ENCODE measurements at places on chromosomes 1 and 21.

- no peak for DNase-seq
Observed at GRCh38 chr1:85983316-85983715, 173.3 kb downstream of the COL24A1 start.

- no peak for DNase-seq
Observed at GRCh38 chr1:234554218-234554697, 55.7 kb downstream of the IRF2BP2 start.

GRCh38 chr1:17020502-17020901 is 8.8 kb upstream of the ATP13A2 start:
- no peak for DNase-seq

- DNase-seq: no peak
Observed at GRCh38 chr1:226778657-226779058, 39.6 kb upstream of the ITPKB start.

- DNase-seq: no peak
Observed at GRCh38 chr1:226535666-226536065, 12.9 kb upstream of the STUM start.

DNA sequence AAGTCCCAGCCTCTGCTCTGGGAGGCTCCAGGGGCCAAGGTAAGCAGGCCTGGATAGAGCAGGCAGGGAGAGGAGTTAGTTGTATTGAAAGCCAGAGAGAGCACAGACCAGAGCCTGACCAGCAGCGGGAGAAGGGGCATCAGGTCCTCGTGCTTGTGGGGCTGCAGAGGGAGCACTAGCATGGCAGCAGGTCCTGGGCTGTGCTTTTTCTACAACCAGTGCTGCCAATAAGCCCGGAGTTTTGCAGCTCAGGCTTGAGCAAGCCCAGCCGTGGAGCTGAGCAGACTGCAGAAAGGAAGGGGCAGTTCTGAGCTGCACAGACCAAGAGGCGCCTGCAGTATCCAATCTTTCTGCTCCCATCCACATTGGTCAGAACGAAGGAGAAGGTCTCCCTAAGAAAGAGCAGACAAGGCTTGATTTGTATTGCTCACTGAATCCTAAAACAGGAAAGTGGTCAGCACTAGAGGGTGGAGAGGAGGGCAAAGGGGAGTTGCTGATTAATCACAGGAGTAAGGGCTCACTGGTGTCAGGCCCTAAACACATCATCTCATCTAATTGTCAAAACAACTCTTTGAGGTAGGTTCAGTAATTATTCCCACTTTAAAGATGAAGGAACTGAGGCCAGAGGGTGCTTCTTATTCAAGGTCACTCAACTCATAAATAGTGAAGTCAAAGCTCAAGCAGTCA is 2.7 kb downstream of the DENND2D start:
- peak; percentile 74 for DNase-seq

- no peak for DNase-seq
Observed at GRCh38 chr1:221555689-221556433, 186.0 kb downstream of the DUSP10 start.

GRCh38 chr1:119779869-119780356 is 11.2 kb upstream of the HMGCS2 start:
- DNase-seq: no peak

DNA sequence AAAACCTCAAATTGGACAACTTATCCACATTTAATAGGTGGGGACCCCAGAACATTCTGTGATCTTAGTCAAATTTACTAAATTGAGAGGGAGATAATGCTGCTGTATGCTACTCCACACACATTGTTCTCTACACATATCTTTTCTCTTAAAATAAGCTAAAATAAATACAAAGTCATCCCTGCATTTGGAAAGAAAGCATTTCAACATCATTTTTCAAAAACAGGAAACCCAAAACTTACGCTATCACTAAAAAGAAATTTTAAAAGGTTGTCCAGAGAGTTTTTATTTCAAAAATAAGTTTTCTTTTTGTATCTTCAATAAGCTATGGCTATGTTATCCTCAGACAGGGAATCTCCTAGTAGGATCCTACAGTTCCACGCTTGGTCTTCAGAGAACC is 19.5 kb upstream of the OR6N2 start:
- no peak for DNase-seq

DNA sequence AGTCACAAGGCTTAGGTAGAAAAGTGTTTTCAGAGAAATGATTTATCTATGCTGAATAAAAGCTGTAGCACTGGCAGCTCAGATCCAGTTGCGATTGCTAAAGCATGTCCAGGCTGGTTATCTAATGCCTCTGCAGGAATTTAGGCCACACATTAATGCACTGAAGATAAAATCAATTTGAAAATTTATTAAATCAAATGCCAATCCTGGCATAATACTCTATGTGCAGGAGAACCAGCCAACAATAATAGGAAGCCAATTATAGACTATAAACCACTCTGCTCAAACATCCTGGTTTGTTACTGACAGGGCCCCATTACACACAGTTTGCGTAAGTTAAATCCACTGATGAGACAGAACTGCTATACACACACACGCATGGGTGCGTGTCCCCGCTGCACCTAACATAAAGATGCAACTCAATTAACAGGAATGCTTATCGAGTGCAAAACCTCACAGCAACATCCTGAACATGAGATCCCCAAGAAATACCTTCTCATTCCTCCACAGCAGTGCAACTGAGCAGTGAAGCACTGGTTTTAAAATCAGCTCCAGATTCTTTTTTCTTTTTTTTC is 40.6 kb downstream of the PTP4A2 start:
- DNase-seq: no peak

- DNase-seq: no peak
Observed at GRCh38 chr1:64967381-64967780, 1.0 kb upstream of the JAK1 start.

- DNase-seq: no peak
Observed at GRCh38 chr1:16724718-16725438, 15.4 kb upstream of the RNU1-4 start.

- no peak for DNase-seq
Observed at GRCh38 chr21:36470294-36470693, 9.6 kb downstream of the CLDN14 start.

- peak; percentile 56 for DNase-seq
Observed at GRCh38 chr21:45140346-45140940, 66.1 kb downstream of the ADARB1 start.

- no peak for DNase-seq
Observed at GRCh38 chr21:15749861-15750159, 20.0 kb downstream of the USP25 start.

- DNase-seq: no peak
Observed at GRCh38 chr1:36258960-36259344, 34.7 kb downstream of the THRAP3 start.

GRCh38 chr21:38802050-38803026 is 3.4 kb upstream of the ETS2 start:
- DNase-seq: no peak

DNA sequence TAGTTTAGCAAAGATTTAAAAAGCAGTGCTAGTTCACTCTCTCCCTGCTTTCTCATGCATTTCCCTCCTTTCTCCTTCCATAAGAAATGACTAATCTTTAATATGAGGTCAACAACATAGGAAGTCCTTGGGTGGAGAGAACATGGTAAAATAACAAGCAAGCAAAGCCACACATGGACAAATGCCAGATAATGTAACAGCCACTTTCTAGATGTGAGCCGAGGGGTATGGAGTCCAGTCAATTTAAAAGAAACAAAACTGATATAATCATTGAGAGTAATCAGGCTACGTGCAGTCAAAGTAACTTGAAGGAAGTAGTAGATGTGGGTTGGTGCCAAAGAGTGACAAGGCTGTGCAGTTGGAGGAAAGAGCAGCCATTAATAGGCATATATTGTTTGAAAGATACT is 69.6 kb downstream of the DUSP10 start:
- DNase-seq: no peak

- DNase-seq: no peak
Observed at GRCh38 chr1:11581445-11581991, 72.7 kb downstream of the FBXO2 start.

- no peak for DNase-seq
Observed at GRCh38 chr1:94004924-94005323, 95.7 kb upstream of the GCLM start.

- DNase-seq: no peak
Observed at GRCh38 chr1:202213361-202214088, 19.9 kb downstream of the LGR6 start.

DNA sequence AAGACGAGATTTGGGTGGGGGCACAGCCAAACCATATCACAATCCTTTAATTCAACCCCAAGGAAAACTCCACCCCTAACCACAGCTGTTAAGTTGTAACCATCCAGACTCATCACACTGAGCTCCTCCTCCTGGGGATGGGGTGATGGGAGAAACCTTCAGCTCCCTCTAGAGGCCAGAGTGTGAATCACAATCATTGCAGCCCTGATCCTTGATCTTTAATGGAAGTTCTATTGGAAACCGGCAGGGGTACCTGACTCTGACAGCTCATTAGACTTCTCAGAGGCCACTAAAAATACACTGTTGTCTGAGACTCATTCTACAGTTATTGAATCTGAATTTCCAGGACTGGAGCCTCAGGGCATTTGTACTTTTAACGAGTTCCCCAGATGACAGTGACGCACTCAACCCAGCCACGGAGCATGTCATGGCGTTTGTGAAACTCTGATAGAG is 127.2 kb downstream of the IGSF21 start:
- peak; percentile 7 for DNase-seq

- no peak for DNase-seq
Observed at GRCh38 chr1:204206121-204206520, 7.7 kb downstream of the GOLT1A start.

- DNase-seq: no peak
Observed at GRCh38 chr1:154350383-154350782, 25.1 kb downstream of the ATP8B2 start.

- DNase-seq: no peak
Observed at GRCh38 chr1:207417076-207417475, 37.1 kb upstream of the CR2 start.

- no peak for DNase-seq
Observed at GRCh38 chr1:166129006-166129405, 37.8 kb downstream of the FAM78B start.

GRCh38 chr1:192579010-192579738 is 3.6 kb downstream of the RGS1 start:
- DNase-seq: no peak

GRCh38 chr21:42081931-42082381 is 10.8 kb downstream of the UMODL1 start:
- no peak for DNase-seq

DNA sequence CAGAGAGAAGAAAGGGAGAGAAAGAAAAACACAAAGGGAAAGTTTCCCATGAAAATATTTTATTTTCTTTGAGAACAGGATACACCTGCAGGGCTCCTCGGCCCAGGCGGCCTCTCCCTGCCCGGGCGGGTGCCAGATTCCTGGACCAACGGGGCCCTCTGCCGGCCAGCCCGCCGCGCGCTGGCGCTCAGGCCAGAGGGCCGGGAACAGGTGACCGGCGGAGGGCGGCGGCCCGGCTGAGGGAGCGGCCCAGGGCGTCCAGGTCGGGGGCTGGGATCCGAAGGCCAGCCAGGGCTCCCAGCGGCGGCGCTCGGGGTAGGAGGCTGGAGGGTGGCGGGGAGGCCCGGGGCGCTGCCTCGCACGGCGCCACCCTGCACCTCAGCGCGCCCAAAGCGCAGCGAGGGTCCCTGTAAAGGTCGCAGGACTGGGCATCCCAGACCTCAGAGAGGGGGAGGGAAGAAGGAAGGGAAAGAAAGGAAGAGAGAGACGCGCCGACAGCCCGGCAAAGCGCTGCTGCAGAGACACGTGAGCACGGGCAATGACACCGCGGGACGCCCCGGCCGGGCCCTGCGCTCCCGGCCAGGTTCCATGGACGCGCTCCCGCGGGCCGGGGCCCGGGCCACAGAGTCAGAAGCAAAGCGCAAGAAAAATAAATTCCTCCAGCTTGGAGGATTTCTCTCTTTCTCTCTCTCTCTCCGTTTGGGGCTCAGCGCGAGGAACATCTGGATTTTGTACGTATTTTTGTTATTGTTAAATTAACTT is 927 bp downstream of the WNT9A start:
- peak; percentile 47 for DNase-seq

GRCh38 chr1:4461726-4462290 is 192.6 kb upstream of the AJAP1 start:
- no peak for DNase-seq

GRCh38 chr21:45202344-45202743 is 85.4 kb downstream of the POFUT2 start:
- DNase-seq: no peak

DNA sequence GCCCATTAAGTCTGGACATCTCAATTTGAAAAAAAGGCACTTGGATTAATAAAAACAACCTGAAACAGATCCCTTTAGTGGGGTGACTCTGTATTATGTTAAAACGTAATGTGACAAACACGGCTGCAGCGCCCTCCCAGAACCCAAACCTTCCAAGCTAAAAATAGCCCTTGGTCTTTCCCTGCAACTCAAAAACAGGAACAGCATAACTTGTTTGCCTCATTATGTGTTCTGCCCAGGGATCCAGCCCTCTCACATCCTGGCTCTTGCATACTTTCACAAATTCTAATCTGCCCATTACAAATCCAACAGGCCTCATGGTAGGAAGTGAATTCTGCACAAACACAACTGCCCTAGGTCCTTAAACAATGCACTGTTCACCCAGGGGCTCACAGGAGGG is 94.7 kb upstream of the GADD45A start:
- no peak for DNase-seq

DNA sequence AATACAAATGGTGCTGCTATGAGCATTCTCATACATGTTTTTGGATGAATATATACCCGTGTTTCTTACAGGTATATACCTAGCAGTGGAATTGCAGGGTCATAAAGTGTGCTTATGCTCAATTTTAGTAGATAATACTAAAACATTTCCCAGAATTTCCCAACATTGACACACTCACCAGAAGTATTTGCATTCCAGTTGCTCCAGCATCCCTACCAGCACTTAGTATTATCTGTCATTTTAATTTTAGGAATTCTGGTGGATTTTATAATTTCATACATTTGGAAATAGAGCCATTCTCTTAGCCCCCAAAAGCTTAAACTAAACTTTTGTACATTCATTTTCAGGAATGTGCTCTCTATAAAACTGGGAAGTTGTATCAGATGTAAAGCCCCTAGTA is 67.4 kb upstream of the ZNF326 start:
- no peak for DNase-seq

GRCh38 chr1:66853379-66853778 is 52.3 kb upstream of the INSL5 start:
- no peak for DNase-seq

DNA sequence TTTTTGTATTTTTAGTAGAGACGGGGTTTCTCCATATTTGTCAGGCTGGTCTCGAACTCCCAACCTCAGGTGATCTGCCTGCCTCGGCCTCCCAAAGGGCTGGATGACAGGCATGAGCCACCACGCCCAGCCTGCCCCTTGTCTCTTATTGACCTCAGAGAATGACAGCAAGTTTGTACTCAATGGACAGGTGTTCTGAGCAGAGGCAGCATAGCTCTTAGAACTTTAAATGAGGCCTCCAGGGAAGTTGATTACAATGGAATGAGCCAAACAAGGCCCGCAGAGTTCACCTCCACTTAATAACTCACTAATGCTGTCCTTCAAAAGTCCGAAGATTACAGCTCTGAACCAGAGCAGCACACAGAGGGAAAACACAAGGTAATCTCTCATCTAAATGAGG is 10.9 kb downstream of the TMPRSS2 start:
- DNase-seq: no peak

- DNase-seq: no peak
Observed at GRCh38 chr21:38311765-38312164, 55.0 kb downstream of the KCNJ15 start.

Data from stimulated activated CD4-positive, alpha-beta T cell treated with anti-CD3 and anti-CD28 coated beads, Interleukin-4, amount 100 ng/mL, for 24 hours (primary cell).